ENCODE measurements at places on chromosomes 6 and 20.
A peak's percentile ranks its signal among the peaks of the same experiment; 100 is the strongest.

DNA sequence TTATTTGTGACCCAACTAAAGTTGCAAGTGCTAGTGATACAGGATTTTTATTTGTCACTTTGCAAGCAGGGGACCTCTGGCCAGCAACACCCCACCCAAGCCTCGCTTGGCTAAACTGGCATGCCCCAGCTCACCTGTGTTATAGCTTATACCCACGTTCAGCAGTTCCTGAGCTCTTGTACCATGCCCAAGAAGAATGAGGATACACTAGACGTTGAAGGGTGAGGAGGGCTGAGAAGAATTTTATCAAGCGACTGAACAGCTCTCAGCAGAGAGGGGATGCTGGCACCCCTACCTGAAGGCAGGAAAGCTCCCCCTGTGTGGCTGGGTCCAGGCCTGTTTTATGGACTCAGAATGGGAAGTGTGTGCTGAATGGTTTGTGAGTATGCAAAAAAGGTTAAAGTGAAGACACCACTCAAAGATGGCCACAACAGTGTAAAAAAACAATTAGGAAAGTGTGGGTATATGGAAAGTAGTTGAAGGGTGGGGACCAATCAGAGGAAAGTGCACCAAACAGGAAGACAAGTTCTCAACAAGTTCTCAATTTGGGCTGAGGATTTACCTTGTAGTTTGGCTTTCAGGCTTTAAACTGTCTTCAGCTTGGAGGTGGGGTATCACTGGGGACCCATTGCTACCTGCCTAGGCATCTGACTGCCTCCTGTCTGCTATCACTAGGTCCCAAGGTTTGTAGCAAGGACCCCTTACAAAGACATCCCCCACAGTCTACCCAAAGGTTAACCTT lies 15.0 kb downstream of the BTN2A1 start:
- DNase-seq: no peak

DNA sequence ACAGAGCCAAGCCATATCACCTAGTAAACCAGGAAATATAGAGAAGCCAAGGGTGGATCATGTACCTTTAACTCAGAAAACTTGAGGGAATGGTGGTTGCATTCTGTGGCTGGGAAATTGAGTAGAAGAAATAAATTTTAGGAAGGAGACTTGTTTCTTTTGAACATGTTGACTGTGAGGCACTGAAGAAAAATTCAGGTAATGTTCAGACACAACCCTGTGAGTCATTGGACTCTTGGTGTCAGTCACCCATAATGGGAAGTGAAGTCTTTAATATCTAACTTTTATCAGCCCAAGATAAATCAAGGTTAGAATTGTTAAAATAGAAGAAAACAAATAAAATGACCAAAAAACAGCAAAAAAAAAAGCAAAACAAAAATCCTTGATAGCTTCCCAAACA lies 98.8 kb upstream of the GRIK2 start:
- no peak for DNase-seq

- DNase-seq: peak; percentile 90
Measured at GRCh38 chr6:107657755-107658461, 166.2 kb downstream of the SCML4 start.

- no peak for DNase-seq
Measured at GRCh38 chr6:169075211-169075914, 178.3 kb downstream of the THBS2 start.

GRCh38 chr6:7673063-7673536 lies 52.8 kb upstream of the BMP6 start:
- no peak for DNase-seq
